ENCODE measurements at places on chromosomes 6 and 20.

- DNase-seq, result no peak
These were observed 126.0 kb upstream of the SLC2A12 start for GRCh38 chr6:134178161-134179044.

DNA sequence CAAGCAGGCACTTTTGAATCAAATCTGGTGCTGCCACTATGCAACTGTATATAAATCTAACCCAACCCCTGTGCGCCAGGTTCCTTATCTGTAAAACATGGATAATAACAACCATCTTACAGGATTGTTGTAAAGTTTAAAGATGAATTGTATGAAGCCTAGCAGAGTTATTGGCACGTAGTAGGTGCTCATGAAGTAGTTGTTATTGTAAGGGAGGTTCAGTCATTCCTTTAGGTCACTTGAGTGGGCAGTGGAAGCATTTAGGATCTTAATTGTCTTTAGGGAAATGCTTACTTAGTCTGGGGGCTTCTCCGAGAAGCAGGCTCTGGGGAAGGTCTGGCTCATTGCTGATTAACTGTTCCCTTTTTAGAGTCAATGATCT, 29.8 kb upstream of the PKIG start:
- DNase-seq, result no peak

DNA sequence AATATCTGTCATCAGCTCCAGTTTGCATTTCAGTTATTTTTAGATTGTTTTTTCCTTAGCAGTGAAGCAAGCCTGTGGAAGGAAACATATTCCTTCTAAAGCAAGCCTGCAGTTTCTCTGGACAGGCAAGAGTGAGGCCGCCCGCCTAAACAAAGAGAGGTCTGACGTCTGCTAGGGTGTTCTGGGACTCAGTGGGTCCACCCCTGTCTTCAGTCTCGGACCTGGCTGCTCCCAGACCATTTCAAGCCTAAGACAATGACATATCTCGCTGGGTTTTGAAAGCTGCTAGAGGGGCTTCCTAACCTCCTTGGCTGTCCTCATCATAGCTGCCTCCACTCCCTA, 36.8 kb upstream of the RNF24 start:
- no peak for DNase-seq

DNA sequence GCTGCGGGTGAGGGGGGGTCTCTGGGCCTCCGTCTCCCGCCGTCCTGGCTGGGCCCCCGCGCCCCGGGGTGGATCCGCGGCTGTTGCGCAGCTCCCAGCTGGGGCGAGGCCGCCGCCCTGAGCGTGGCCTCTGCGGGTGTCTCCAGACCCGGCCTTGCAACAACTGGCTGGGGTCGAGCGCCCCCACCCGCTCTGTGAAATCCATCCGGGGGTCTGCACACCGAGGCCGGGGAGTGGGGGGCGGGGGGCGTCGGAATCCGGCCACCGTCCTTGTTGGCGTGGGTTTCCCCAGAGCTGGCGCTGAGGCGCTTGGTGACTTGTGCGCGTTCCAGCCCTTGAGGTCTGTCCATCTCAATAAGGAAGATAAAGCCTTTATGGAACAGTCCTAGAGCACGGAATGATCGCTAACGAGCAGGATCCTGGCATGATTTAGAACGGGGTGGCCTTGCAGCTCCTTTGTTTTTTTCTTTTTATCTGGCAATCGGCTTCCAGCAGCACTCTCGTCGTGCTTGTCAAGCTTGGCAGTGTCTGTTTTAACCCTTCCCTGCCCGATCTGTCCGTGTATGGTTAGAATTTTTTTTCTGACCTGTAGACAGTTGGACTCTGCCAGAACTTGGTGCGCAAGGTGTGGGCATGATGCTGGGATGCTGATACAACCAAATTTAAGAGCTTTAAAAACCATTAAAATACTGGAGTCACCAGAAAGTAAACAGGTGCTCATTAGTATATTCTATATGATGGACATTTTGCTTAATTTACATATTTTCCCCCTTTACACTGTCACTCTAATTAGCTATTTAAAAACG, 675 bp downstream of the DSTN start:
- no peak for DNase-seq

- DNase-seq, result no peak
These were observed 11.9 kb downstream of the FOXA2 start for GRCh38 chr20:22572491-22572890.

- no peak for DNase-seq
These were observed 113.5 kb upstream of the PHACTR1 start for GRCh38 chr6:12602951-12603672.

DNA sequence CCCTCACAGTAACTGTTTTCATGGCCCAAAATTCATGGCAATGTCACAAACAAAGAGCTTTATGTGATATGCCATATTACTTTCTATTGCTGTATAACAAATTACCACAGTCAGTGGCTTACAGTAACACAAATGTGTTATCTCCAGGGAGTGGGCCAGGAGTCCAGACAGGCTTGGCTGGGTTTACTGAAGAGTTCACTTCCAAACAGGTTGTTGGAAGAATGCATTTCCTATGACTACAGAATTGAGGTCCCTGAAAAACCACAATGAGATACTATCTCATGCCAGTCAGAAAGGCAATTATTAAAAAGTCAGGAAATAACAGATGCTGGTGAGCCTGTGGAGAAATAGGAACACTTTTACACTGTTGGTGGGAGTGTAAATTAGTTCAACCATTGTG, 431.9 kb downstream of the PKHD1 start:
- DNase-seq, result no peak

DNA sequence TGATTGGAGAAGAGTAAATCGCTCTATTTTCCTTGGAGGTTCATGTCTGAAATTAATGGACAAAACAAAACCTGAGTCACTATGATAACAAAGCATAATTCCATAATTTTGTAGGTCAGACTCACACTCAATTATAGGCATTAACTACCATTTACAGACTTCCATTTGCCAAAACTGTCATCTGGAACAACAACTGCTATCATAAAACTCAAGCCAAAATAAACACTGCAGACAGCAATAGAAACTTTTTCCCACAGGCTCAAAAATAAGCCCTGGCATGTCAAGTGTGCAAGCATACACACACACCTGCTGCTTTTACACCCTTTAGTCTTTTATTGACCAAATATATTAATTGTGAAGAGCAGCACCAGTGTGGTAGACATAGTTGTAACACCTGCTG, 7.1 kb downstream of the MRPS10 start:
- DNase-seq, result no peak

DNA sequence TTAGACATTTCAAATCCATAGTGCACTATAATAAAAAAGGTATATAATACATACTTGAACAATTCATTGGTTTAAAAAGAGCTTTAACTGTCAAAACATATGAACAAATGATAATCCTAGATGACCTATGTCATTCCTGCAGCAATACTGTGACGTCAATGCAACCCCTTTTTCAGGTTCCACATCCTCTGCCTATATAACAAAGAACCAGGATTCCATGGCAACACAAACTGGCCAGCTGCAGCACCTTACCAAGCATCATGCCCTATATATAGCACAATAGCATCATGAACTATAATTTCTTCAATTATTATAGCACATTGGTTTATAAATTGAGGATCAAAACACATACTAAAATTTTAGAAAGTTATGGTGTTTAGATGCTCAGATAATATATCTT, 578 bp upstream of the PTCHD4 start:
- DNase-seq, result no peak

GRCh38 chr6:154613137-154613676, 102.7 kb upstream of the CNKSR3 start:
- no peak for DNase-seq

DNA sequence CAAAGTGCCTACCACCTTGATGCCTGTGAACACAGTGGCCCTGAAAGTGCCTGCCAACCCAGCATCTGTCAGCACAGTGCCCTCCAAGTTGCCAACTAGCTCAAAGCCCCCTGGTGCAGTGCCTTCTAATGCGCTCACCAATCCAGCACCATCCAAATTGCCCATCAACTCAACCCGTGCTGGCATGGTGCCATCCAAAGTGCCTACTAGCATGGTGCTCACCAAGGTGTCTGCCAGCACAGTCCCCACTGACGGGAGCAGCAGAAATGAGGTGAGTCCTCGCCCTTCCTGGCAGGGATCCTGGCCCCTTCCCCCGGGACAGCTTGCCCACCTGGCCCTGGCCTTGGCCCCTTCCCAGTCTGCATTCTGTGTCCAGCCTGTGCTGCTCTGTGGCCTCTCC, 17.9 kb downstream of the MAVS start:
- no peak for DNase-seq

GRCh38 chr20:8370774-8371173, 238.7 kb downstream of the PLCB1 start:
- DNase-seq, result no peak

DNA sequence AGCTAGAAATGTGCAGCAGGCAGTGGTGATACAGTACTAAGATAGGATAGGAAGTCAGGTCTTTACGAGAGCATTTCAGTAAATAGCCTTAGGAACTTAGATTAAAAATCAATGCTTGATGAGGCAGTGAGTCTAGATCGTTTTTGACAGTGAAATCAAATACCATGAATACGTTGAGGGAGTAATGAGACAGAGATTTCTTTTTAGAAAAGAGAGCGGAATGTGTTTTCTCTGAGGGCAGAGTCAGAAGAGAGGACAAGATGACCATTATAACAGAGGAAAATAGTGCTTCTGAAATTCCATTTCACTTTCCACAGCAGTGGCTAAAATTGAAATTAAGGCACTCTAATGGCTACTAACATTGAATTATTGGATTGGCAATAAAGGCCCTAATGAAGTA, 339.6 kb downstream of the UTRN start:
- no peak for DNase-seq

DNA sequence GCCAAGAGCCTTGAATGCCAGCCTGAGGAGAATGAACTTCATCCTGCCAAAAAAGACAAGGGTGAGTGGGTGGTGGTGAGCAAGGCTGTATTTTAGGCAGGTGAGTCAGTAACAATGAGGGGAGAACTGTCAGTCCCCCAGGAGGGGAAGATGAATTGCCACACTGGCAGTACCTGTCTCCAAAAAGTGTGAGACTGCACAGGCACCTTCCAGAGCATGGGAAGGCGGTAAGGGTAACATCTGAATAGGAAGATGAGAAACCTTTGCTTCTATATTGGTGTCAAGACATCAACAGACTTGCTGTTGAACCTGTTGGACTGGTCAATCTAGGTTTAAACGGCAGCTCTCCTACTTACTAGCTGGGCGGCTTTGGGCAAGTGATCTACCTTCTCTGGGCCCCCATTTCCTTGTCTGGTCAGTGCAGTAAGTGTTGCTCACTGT, 30.9 kb downstream of the STK35 start:
- DNase-seq, result no peak

GRCh38 chr20:62019881-62020492, 45.7 kb downstream of the TAF4 start:
- DNase-seq, result no peak

DNA sequence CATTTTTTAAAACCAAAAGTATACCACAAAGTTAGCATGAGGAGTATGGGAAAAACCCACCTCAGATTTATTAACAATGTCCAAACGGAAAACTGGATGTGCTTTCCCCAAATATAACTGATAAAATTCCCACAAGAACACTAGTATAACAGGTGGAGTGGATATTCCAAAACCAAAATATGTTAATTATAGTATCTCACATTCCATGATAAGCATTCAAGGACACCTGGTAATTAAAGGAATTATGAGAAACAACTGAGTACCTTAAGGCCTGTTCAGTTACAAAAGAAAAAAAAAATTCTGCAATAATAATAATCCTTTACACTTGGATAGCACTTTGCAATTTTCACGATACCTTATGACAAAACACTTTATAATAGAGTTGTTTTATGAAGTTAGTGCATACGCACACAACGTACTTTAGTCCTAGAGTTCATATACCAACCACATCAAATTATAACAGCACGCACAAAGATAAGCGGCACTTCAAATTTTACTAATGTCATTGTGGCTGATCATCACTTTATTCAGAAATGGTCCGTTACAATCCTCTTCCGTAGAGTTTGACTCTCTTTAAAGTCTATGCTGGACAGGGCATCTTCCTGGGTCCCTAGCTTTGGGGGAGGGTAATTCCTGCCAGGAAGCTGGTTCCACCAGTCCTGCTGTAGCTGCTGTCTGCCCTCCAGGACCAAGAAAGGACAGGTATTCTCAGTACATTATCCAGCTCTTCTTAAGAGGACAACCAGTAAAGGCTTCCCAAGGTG, 1.7 kb downstream of the CDK19 start:
- DNase-seq, result no peak

DNA sequence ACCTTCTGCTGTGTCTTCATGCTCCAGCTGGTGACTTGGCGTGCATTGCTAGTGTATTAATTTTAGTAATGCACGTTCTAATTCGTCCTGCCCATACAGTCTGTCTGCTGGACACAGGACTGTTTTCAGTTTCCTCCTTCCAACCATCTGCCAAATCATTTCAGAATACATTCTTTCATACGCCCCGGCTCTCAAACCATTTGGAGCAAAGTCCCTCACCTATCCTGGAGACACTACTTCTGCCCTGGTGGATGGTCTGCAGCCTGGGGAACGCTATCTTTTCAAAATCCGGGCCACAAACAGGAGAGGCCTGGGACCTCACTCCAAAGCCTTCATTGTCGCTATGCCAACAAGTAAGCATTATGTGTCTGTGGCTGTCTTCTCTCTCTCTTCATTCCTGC, 60.5 kb downstream of the FNDC1 start:
- no peak for DNase-seq

GRCh38 chr6:124684621-124685020, 277.6 kb upstream of the RNF217 start:
- DNase-seq, result no peak

- no peak for DNase-seq
These were observed 27.6 kb upstream of the IFNGR1 start for GRCh38 chr6:137246791-137247202.

GRCh38 chr20:46396052-46396740, 10.2 kb downstream of the ELMO2 start:
- no peak for DNase-seq

DNA sequence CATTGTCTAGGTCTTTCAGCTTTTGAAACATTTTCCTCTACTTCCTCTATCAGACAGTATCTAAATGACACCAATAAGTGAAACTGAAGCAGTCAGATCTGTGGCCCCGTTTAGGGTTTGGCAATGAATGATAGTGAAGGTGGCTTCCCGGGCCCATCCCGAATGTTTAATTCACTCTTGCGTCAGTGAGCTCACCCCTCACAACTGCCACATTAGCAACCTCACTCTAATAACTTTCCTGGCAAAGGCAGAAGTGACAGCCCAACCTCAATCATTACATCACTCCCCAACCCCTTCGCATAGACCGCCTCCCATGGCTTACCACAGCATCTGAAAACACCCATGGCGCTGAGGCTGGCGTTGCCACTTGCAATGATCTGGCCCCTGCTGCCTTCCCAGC, 92.4 kb upstream of the CD83 start:
- peak; percentile 36 for DNase-seq

DNA sequence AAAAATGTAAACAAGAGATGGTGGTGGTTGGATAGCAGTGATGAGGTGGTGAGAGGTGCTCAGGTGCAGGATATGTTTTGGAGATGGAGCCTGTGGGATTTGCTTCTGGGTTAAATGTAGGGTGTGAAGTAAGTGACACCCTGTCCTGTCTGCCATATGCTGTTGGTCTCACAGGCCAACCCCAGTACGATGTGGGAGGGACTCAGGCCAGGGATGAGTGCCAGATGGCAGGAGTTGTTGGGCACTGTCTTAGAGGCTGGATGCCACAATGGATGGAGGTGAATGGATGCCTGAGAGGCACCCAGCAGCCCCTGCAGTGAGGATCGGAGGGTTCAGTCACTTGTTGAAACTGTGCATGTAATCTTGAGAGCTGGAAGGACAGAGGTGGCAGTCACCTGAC, 259.3 kb downstream of the NRN1 start:
- no peak for DNase-seq
